Aortic smooth muscle cell (primary cell): ENCODE measurements at places on chromosomes 4 and X. TPM values are rescaled to one million over a fixed set of nuclear protein-coding genes. Genes with fewer than 3 reads are reported as not detected.

Gene VEGFD
- 0.37 and 0.40 TPM in 2 replicates for total RNA-seq

Gene CXorf49
- not detected in 2 replicates for total RNA-seq

Gene TMEM192
- total RNA-seq = 4.9 and 8.2 TPM in 2 replicates

Gene ARL9
- 0.13 and 0.19 TPM in 2 replicates for total RNA-seq

Gene UGT2B15
- not detected in 2 replicates for total RNA-seq

Gene ACE2
- 0.12 and 0.40 TPM in 2 replicates for total RNA-seq
